Cerebellar cortex (tissue), 1 donor: ENCODE measurements at places on chromosomes 7 and 10.
A peak's percentile ranks its signal among the peaks of the same experiment; 100 is the strongest.

GRCh38 chr10:130808243-130808642 is 503.3 kb downstream of the TCERG1L start:
- DNase-seq = no peak

DNA sequence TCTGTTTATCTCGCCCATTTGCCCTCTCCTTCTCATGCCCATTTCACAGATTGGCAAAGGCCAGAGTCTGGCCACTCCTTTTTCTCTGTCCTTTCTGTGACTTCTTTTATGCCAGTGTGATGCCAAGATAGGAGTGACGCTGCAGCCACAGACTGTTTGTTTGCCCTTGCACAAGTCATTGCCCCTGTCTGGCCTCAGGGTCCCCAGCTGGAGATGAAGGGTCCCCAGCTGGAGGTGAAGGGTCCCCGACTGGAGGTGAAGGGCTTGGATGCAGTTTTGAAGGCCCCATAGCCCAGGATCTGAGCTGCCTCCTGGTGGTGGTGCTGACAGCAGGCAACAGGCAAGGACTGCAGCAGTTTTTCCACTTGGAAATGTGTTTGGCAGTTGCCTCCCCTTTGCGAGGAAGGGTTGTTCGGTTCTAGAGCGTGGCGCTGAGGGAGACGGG is 50.8 kb upstream of the SLC29A3 start:
- peak; percentile 74 for DNase-seq

DNA sequence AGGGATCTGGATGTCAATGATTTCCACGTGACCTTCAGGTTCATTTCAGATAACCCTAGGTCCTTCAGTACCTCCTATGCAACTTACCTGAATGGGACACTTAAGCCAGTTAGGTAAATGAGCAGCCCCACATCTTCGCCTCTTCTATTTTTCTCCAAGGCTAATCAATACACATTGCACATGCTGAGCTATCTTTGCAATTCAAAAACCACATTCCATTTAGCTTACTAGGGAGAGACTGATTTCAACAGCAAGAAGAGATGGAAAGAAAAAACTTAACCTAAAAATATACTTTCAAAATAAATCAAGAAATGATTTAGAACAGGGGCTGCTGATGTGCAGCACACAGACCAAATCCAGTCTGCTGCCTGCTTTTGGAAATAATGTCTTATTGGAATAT is 81.8 kb upstream of the CDCA7L start:
- no peak for DNase-seq

- DNase-seq = no peak
Observed at GRCh38 chr10:57624066-57624465, 643.6 kb downstream of the IPMK start.
